ENCODE measurements at places on chromosomes 16 and 17.
A peak's percentile ranks its signal among the peaks of the same experiment; 100 is the strongest.

GRCh38 chr17:65228287-65228686 lies 91.1 kb downstream of the RGS9 start:
- DNase-seq = no peak

DNA sequence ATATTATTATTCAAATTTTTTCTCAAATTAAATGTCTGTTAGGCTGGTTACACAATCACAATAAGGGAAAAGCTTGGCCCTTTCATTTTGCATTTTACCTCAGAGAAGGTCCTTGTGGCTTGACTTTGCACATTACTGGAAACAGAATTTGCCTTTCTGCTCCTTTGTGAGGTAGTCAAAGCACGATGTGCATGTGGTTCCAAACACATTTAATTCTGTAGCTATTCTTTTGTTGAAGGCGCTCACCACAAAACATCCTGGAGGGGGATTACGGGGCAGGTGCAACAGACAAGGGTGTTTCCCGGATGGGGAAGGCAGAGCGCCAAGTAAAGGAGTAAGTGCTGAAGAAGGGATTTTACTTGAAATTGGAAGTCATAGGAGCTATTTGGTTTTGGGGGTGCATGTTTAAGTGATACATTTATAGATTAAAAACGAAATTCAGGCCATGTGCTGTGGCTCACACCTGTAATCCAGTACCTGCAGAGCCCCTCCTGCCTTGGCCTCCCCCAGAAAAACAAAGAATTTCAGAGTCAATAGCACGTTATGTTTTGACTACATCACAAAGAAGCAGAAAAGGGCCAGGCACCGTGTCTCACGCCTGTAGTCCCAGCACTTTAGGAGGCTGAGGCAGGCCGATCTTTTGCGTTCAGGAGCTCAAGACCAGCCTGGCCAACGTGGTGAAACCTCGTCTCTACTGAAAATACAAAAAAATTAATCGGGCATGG lies 31.2 kb upstream of the TENT4B start:
- peak; percentile 8 for DNase-seq

GRCh38 chr16:80375973-80376372 lies 164.8 kb upstream of the DYNLRB2 start:
- no peak for DNase-seq

GRCh38 chr17:54983260-54983659 lies 14.7 kb downstream of the STXBP4 start:
- no peak for DNase-seq

GRCh38 chr16:12021578-12022253 lies 45.2 kb downstream of the SNX29 start:
- DNase-seq = no peak

DNA sequence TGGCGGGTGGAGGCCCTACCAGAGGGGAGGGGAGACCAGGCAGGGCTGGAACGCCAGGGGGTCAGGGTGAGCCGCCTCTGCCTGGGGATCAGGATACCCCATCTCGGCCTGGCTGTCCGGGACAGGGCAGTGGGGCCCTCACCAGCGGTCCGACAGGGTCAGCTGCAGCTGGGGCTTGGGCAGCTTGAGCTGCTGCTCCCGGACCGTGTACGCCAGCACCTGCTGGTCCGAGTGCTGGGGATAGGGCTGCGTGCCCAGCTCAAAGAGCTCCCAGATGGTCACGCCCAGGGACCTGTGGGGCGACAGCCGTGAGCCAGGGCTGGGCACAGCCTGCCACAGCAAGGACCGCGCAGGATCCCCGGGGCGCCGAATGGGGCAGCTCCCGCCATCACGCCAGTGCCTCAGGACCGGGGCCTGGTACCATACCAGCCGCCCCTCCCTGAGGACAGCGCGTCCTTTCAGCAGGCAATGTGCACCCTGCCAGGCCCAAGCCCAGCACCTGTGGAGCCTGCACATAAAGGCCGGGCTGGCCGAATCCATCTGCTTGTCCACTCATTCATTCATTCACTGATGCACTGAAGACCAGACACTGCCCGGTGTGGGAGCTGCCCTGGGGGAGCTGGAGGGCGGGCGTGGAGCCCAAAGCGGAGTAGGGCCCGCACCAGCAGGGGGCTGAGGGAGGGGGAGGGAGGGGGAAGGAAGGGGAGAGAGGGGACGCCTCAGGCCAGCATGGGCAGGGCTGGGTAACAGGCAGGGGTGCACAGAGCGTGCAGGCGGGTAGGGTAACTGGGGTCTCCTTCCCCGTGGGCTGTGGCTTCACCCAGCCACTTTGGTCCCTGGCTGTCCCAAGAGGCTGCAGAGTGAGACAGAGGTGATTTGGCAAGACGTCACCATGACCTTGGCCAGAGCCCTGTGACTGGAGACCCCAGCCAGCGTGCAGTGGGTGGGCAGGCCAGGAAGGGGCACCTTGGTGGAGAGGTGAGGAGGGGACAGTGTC lies 42.0 kb upstream of the PVALEF start:
- DNase-seq = no peak

GRCh38 chr17:61459142-61459809 lies 7.1 kb downstream of the TBX4 start:
- no peak for DNase-seq

- peak; percentile 40 for DNase-seq
Measured at GRCh38 chr16:62014319-62014923, 21.8 kb downstream of the CDH8 start.

DNA sequence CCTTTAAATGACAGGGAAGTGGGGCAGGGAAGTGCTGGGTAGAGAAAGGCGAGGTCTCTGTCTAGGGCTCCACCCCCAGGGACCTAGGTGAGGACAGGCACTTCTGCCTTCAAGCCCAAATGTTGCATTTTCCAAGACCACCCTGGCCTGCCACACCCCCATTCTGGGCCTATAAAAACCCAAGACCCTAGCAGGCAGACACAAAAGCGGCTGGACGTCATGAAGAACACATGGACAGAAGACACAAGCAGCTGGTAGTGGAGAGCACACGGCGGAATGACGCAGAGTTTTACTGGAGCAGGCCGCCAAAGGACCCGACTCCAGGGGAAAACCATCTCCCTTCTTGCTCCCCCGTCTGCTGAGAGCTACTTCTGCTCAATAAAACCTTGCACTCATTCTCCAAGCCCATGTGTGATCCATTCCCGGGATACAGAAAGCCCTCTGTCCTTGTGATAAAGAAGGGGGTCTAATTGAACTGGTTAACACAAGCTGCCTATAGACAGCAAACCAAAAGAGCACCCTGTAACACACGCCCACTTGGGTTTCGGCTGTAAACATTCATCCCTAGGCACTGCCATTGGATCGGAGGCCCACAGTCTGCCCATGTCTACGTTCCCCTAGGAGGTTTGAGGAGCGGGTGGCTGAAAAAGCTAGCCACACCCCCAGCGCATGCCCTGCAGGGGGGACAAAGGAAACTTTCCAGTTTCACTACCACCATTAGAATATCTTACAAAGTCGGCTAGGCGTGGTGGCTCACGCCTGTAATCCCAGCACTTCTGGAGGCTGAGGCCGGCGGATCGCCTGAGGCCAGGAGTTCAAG lies 622.2 kb upstream of the SALL1 start:
- DNase-seq = no peak

DNA sequence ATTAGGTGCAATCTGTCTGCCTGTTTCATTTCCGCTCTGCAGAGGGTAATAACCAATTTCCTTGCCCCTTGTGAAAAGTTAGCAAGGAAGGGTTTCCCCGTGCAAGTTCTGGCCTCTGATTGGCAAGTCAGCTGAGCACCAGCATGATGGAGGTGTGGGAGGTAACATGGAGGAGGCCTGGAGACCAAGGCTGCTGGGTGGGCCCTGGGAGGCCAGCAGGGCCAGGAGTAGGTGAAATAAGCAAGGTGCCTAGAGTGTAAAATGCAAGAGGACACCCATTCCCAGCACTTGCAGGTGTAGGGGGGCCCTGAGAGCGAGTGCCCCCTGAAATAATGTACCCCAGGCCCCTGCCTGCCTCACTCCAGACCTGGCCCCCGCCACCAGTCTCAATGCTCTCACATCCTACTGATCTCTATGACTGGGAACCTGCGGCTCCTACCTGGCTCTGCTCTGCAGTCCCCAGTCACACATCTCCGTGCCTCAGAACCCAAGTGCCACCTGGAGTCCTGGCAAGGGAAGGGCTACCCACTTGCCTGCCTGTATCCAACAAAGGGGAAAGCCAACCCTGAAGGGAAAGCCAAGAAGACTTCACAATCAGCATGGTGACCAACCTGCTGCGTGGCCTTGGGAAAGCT lies 116.2 kb downstream of the C16orf78 start:
- no peak for DNase-seq

GRCh38 chr17:8421571-8421970 lies 14.1 kb upstream of the NDEL1 start:
- no peak for DNase-seq

DNA sequence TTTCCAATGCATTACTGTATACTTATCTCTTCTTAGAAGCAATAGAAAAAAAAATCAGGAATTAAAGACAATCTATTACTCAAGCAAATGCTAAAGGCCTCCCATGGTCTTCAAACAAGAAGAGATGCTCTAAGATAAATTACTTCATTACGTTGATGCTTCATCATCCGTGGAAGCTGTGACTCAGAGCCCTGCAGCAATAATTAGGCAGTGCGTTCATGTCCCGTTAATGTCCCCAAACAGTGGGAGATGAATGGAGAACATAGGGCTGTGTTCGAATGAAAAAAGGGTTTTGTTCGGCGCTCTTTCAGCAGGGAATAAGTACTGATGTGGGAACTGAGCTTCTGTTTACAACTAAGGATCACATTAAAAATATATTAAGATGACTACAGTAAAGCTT lies 15.9 kb upstream of the PDXDC1 start:
- DNase-seq = no peak
